ENCODE measurements at places on chromosomes 4 and X.

DNA sequence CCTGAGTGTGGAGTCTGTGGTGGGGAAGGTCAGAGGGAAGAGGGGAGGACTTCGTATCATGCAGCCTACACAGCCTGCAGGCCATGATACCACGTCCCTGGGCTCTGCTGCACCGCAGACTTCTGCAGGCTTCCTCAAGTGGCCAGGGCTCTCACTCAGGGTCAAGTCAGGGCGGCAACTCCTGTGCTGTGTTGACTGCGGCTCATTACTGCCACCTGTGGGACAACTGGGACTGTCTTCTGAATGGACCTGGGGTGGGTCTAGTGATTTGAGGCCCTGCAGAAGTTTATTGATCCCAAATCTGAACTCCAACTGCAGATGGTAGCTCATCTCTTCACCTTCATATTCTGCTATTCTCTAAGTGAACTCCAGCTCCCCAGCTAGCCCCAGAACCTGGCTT, 167.1 kb downstream of the NSUN7 start:
- peak; percentile 56 for DNase-seq

- no peak for DNase-seq
These were observed 141.9 kb downstream of the MGST2 start for GRCh38 chr4:139807483-139807882.

GRCh38 chr4:4980621-4981230, 38.5 kb downstream of the CYTL1 start:
- no peak for DNase-seq

- DNase-seq, result no peak
These were observed 3.8 kb upstream of the PPP2R3B start for GRCh38 chrX:390459-390858.

DNA sequence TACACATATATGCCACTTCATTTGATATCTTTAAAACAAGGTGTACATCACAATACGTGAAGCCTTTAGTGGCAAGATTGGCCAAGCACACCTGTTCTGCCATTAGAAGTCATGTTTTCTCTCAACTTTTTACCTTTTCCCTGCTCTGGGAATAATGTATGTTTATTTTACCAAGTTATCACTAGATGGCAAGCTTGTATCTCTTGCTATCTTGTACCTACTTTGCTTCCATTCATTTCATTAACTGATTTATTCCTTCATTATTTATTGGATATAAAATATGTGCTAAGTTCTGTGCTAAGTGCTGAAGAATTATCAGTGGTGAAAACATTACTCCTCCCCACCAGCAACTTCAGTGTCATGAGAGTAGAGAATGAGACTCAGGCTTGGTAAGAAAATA, 245.5 kb downstream of the ANK2 start:
- DNase-seq, result no peak

Measured in stimulated activated CD4-positive, alpha-beta T cell treated with anti-CD3 and anti-CD28 coated beads, Interleukin-2, amount 100 ng/mL, for 48 hours (primary cell).